ENCODE measurements at places on chromosomes 5 and 9.
A peak's percentile ranks its signal among the peaks of the same experiment; 100 is the strongest.

- no peak for DNase-seq
- H3K4me1 ChIP-seq: no peaks in the 10 kb centered on the region
- peak overlapping the region; percentile 16 for H3K27ac ChIP-seq
- H3K4me3 ChIP-seq: no peak overlapping the region
These were observed 18.5 kb upstream of the SLC24A2 start for GRCh38 chr9:19807182-19807892.

- DNase-seq: no peak
- no peak overlapping the region for H3K4me3 ChIP-seq
- H3K27ac ChIP-seq: no peak overlapping the region
- no peaks in the 10 kb centered on the region for H3K36me3 ChIP-seq
- H3K4me1 ChIP-seq: 0 out of 2 replicates have a peak, but pooled peaks cover 1% of the 10 kb centered on the region
These were observed 149.8 kb upstream of the SLC28A3 start for GRCh38 chr9:84490206-84490841.

- H3K4me3 ChIP-seq: no peak overlapping the region
- no peaks in the 10 kb centered on the region for H3K4me1 ChIP-seq
- H3K27me3 ChIP-seq: no peaks in the 10 kb centered on the region
- H3K27ac ChIP-seq: no peak overlapping the region
These were observed 119.2 kb downstream of the LPAR1 start for GRCh38 chr9:110919050-110919435.

DNA sequence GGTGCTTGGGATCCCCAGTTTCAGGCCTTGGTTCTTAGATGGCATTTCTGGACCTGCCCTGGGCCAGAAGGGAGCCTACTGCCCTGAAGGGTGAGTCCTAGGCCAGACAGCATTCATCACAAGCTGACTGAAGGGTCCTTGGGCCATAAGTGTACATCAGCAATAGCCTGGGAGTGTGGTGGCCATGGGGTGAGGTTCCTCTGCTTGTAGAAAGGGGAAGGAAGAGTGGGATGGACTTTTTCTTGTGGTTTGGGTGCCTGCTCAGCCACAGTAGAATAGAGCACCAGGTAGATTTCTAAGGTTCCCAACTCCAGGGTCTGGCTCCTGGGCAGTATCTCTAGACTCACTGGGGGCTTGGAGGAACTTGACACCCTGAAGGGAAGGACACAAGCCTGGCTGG lies 95.2 kb upstream of the PHF24 start:
- no peaks in the 10 kb centered on the region for H3K36me3 ChIP-seq
- H3K4me1 ChIP-seq: no peaks in the 10 kb centered on the region
- H3K27ac ChIP-seq: no peak overlapping the region
- no peak for DNase-seq
- no peaks in the 10 kb centered on the region for H3K27me3 ChIP-seq

- DNase-seq: no peak
- H3K27ac ChIP-seq: no peak overlapping the region
- H3K4me1 ChIP-seq: peaks cover 2% of the 10 kb centered on the region
- H3K27me3 ChIP-seq: no peaks in the 10 kb centered on the region
These were observed 14.1 kb upstream of the IRX4 start for GRCh38 chr5:1896602-1897376.

DNA sequence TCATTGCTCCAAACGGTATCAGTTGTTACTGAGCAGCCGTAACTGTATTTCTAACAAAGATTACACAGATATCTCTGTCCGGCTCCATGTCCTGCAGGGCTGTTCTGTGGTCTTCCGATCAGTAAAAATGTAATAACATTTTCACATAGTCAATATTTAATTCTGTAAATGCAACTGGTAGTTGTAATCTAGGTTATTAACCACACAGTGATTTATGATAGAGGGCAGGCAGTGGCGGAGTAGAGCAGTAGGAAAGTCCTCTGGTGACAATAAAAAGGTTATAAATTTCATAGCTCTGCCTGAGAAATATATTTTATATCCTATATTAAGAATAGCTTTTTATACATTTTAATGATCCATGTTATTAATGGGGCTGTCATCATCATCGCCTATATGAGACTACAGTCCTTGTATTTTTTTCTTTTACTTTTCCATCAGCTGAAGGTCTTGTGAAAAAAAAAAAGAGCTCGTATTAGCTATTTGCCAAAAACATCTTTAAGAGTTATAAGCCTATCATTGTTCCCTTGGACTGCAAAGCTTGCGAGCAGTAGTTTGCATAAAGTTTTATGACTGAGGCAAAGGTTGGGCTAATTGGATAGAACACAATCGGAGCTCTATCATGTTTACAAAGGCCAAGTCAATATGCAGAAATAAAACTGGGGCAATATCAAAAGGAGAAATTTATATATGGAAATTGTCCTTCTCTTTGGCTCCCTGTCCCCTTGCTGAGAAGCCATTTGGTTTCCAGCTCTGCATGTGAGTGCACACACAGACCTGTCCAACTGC lies 648.0 kb downstream of the IRX1 start:
- H3K36me3 ChIP-seq: no peaks in the 10 kb centered on the region
- H3K27me3 ChIP-seq: no peaks in the 10 kb centered on the region
- no peak overlapping the region for H3K27ac ChIP-seq

- H3K27me3 ChIP-seq: no peaks in the 10 kb centered on the region
- DNase-seq: no peak
- H3K4me1 ChIP-seq: no peaks in the 10 kb centered on the region
- H3K27ac ChIP-seq: no peak overlapping the region
- H3K36me3 ChIP-seq: no peaks in the 10 kb centered on the region
These were observed 138.9 kb downstream of the FBN2 start for GRCh38 chr5:128399111-128399510.

DNA sequence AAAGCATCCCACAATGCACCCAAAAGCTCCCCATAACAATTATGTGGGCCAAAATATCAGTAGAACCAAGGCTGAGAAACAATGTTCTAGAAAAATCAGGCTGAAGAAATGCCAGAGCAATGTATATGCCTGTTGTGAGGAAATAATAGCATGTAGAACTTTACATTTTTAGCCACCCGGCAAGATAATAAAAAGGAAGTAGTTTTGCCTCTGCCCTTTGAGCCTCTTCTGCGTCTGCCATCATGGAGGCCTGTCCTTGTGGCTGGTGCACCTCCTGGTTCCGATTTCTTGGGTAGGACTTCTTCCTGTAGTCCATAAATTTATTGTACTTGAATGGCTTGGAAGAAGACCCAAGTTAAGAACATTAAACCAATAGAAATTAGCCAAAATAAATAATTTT lies 38.9 kb upstream of the TNFAIP8 start:
- no peak for DNase-seq
- no peak overlapping the region for H3K4me3 ChIP-seq
- no peaks in the 10 kb centered on the region for H3K27me3 ChIP-seq
- peaks cover 2% of the 10 kb centered on the region for H3K4me1 ChIP-seq
- H3K36me3 ChIP-seq: no peaks in the 10 kb centered on the region

DNA sequence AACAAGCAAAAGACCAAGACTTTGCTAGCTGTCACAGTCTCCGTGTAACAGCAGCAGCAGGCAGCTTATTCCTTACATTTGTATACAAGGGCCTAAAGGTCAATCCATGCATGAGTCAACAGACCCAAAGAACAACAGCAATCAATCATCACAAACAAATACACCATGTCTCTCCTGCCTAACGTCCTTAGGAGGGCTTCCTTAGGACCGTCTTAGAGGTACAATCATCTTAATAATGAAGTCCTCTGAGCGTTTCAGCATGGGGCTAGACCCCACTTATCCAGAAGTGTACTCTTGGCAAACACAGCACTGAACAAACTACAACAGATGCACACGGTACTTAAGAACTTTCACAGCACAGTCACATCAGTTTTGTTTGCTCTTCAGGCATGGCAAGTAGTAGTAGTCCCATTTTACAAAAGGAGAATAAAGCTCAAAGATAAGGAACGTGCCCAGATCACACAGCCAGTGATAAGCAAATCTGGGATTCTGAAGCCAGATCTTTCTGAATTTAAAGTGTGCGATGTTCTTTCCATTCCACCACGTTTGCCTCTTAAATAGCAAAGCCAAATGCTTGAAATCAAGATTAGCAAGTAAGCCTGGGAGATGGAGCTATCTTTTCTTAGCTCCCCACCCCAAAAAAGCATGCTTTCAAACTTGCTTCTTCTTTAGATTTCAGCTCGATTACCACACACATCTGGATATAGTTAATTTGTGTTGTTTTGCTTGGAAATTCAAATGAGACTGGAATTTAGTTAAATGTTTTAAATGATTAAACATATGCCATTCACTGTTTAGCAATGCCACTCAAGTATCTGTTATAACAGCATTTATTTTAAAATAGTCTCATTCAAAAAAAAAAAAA lies 24.2 kb downstream of the PSMB7 start:
- DNase-seq: no peak
- no peaks in the 10 kb centered on the region for H3K27me3 ChIP-seq
- no peaks in the 10 kb centered on the region for H3K36me3 ChIP-seq
- H3K4me1 ChIP-seq: peaks cover 4% of the 10 kb centered on the region
- no peak overlapping the region for H3K4me3 ChIP-seq

GRCh38 chr5:8396756-8397155 lies 527.8 kb downstream of the MTRR start:
- H3K27me3 ChIP-seq: no peaks in the 10 kb centered on the region
- H3K4me1 ChIP-seq: no peaks in the 10 kb centered on the region
- H3K36me3 ChIP-seq: no peaks in the 10 kb centered on the region

GRCh38 chr5:37075399-37075950 lies 173.7 kb downstream of the CPLANE1 start:
- no peaks in the 10 kb centered on the region for H3K36me3 ChIP-seq
- no peaks in the 10 kb centered on the region for H3K27me3 ChIP-seq
- H3K27ac ChIP-seq: no peak overlapping the region
- no peak overlapping the region for H3K4me3 ChIP-seq
- H3K4me1 ChIP-seq: no peaks in the 10 kb centered on the region
- DNase-seq: no peak

DNA sequence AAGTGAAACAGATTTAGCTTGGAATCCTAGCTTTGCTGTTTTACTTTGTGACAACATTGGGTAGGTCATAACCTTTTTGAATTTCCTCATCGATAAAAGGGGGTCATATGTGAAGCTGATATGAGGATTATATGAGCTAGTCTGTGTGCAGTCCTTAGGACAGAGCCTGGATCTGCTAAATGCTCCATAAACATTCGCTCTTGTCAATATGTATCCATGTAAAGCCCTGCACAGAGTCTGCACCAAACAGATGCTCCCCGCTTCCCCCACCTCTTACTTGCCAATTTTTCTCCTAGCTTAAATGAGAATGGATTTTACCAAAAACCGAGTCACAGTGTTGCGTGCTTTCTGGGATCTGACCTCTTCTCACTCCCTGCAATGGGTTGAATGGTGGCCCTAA lies 5.4 kb downstream of the ANKRD55 start:
- no peak overlapping the region for H3K27ac ChIP-seq
- H3K4me3 ChIP-seq: no peak overlapping the region
- DNase-seq: no peak
- no peaks in the 10 kb centered on the region for H3K36me3 ChIP-seq
- no peaks in the 10 kb centered on the region for H3K27me3 ChIP-seq

- no peaks in the 10 kb centered on the region for H3K27me3 ChIP-seq
- no peak for DNase-seq
- H3K4me1 ChIP-seq: no peaks in the 10 kb centered on the region
- H3K36me3 ChIP-seq: no peaks in the 10 kb centered on the region
- no peak overlapping the region for H3K4me3 ChIP-seq
These were observed 26.3 kb downstream of the NMUR2 start for GRCh38 chr5:152378730-152379129.

- H3K27me3 ChIP-seq: no peaks in the 10 kb centered on the region
- H3K36me3 ChIP-seq: no peaks in the 10 kb centered on the region
- H3K27ac ChIP-seq: no peak overlapping the region
- no peaks in the 10 kb centered on the region for H3K4me1 ChIP-seq
- no peak for DNase-seq
These were observed 52.2 kb downstream of the PDE8B start for GRCh38 chr5:77262697-77263096.

DNA sequence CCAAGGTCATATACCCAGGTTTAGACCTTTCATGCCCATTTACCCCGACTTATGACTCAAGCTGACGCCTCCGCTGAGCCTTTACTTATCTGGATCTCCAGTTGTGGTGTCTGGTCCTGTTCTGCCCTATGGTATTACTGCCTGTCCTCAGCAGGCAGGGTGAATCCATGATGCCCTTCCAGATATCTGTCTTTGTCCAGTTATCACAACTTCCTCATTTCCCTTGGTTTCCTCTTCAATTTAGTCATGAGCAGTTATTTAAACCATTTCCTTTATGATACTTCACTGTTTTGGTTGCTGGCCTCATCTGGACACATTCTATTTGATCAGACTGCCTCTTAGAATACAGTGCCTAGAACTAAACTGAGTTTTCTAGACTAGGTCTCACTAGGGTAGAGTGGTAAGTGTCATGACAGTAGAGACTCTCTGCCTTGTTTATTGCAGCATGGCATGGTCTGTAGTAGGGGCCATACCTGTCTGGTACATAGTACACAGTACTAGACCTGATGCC lies 93.3 kb downstream of the MELK start:
- DNase-seq: no peak
- peaks cover 5% of the 10 kb centered on the region for H3K36me3 ChIP-seq
- H3K4me1 ChIP-seq: no peaks in the 10 kb centered on the region
- H3K27me3 ChIP-seq: no peaks in the 10 kb centered on the region
- H3K27ac ChIP-seq: no peak overlapping the region

- no peaks in the 10 kb centered on the region for H3K36me3 ChIP-seq
- no peak overlapping the region for H3K27ac ChIP-seq
- no peaks in the 10 kb centered on the region for H3K4me1 ChIP-seq
- no peak for DNase-seq
- H3K27me3 ChIP-seq: no peaks in the 10 kb centered on the region
These were observed 9.1 kb upstream of the RFK start for GRCh38 chr9:76403352-76403751.

GRCh38 chr5:92580814-92581213 lies 1000.2 kb downstream of the NR2F1-AS1 start:
- no peak for DNase-seq
- no peaks in the 10 kb centered on the region for H3K27me3 ChIP-seq
- no peak overlapping the region for H3K27ac ChIP-seq
- no peak overlapping the region for H3K4me3 ChIP-seq

Measured in iPS DF 6.9 (cell line).